ENCODE measurements at places on chromosomes 12 and 14.

- no peak for DNase-seq
Observed at GRCh38 chr14:92941531-92941930, 18.6 kb downstream of the CHGA start.

GRCh38 chr12:65039301-65039700, 81.8 kb downstream of the WIF1 start:
- no peak for DNase-seq

- DNase-seq: no peak
Observed at GRCh38 chr12:92408072-92408900, 262.6 kb upstream of the BTG1 start.

DNA sequence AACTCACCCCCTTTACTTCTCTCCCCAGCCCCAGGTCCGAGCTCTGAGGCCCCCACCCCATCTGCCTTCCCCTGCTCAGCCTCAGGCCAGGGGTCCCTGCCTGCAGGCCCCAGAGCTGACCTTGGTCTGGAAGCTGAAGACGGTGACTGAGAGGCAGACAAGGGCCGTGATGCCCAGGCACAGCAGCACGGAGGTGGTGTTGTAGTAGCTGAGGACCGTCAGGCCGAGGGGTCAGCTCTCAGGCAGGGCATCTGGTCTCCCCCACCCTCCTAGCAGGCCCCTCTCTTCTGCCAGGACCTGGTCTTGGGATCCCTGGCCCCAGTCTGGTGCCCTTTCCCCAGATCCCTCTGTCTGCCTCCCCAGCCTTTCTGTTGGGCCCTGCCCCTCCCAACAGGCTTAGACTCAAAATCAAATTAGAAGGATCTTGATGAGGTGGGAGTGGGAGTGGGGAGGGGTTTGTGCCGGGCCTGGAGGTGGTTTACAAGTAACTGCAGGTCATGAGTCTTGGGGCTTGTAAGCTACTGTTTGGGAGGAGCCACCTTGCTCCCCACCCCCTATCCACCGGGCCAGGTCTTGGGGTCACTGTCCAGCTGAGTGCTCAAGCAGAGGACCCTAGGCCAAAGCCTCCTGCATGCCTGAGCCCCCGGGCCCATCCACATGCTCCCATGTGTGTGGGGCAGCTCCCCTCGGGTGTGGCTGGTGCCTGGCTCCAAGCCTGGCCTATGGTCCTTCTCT, 14.2 kb downstream of the FAIM2 start:
- DNase-seq: no peak

- no peak for DNase-seq
Observed at GRCh38 chr12:64608901-64609535, 1.3 kb upstream of the RASSF3 start.

DNA sequence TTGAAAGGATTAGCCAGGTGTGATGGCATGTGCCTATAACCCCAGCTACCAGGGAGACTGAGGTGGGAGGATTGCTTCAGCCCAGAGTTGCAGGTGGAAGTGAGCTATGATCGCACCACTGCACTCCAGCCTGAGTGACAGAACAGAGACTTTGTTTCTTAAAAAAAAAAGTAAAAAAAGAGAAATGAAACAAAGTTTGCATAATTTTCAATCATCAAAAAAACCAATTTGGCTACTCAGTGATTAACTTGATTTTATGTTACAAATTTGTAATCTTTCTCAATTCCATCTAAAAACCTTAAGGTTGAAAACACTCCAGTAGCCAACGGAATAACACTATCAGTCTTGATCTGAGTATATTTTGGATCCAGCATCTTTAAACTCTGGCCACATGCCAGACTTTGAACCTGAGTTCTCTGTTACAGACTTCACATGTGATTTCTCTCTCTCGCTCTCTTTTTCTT, 12.6 kb upstream of the DENND5B start:
- DNase-seq: no peak

GRCh38 chr14:97779140-97779539, 982.0 kb downstream of the VRK1 start:
- no peak for DNase-seq

GRCh38 chr14:59159169-59159568, 29.3 kb upstream of the DAAM1 start:
- no peak for DNase-seq

- DNase-seq: no peak
Observed at GRCh38 chr12:109542014-109542413, 31.3 kb downstream of the MMAB start.

Data from right lung (tissue), 10 donors.